ENCODE measurements at places on chromosomes 6 and 20. TPM values are rescaled to one million over a fixed set of nuclear protein-coding genes. Genes with fewer than 3 reads are reported as not detected.

Gene CGA
- total RNA-seq, result not detected

Gene SIRPB2
- 2.4 TPM for total RNA-seq

Gene FAM162B
- 0.75 TPM for total RNA-seq

Gene KCNS1
- total RNA-seq, result 0.27 TPM

Gene CST4
- not detected for total RNA-seq

Gene ZGPAT
- total RNA-seq, result 31.4 TPM

Gene DNMT3B
- 0.78 TPM for total RNA-seq

Gene CYP24A1
- total RNA-seq, result not detected

Gene PMEPA1
- total RNA-seq, result 15.0 TPM

Gene TBX18
- total RNA-seq, result 0.78 TPM

Gene SLC17A9
- total RNA-seq, result 28.1 TPM

All from left colon (tissue), 2 donors.